ENCODE measurements at places on chromosomes 1 and 21.

- DNase-seq, result peak; percentile 75
Observed at GRCh38 chr1:8373581-8374241, 55.8 kb downstream of the SLC45A1 start.

DNA sequence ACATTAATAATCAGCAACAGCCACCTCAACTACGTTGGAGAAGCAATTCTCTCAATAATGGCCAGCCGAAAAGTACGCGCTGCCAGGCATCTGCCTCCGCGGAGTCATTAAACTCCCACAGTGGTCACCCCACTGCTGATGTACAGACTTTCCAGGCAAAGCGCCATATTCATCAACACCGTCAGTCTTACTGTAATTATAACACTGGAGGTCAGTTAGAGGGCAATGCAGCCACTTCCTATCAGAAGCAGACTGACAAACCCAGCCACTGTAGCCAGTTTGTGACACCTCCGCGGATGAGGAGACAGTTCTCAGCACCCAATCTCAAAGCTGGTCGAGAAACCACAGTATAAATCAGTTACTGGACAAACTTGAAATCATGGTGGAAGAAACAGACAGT is 93.9 kb downstream of the KIF1B start:
- no peak for DNase-seq

DNA sequence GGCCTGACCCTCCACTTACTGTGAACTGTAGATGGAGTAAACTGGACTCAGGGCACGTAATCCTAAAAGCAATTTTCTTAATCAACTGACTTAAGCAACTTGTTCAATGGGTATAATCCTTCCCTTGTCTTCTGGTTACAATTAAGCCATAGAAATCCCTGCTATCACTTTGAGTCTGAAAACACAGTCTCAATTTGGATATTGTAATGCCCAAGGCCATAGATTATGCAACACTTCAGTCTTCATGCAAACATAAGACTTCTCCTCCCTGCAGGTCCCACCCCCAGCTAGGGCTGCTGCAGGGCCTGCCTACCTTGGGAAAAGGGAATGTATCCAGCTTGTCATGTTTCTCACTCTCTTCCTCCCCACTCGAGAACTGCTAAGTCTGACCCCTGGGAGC is 6.2 kb upstream of the SLC5A9 start:
- no peak for DNase-seq

DNA sequence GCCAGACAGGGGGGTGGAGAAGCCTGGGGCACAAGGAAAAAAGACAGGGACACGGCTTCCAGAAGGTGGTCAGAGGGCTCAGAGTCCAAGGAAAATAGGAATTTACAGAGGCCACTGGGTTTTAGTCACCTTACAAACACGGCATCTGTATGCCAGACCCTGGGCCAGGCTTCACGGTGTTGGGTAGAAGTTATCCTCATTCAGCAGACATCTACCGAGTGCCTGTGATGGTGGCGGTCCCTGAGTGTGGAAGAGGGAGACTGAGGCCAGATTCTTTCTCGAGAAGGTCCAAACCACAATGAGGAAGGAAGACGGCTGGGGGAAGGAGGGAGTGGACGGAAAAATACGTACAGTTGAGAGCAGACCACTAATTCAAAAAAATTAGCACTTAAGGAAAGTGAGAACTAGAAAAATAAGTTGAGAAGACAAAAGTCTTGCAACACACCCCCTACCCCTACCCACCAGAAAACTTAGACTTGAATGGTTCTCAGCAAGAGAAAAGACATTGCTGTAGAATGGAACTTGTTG is 864 bp upstream of the BTG2 start:
- DNase-seq, result no peak

- no peak for DNase-seq
Observed at GRCh38 chr1:54361342-54361741, 44.9 kb downstream of the SSBP3 start.

- DNase-seq, result no peak
Observed at GRCh38 chr1:16293538-16293937, 56.6 kb upstream of the CPLANE2 start.

GRCh38 chr21:27406300-27407009 is 439.6 kb upstream of the ADAMTS5 start:
- DNase-seq, result no peak

GRCh38 chr1:115337276-115337632 is 795 bp downstream of the NGF start:
- no peak for DNase-seq

DNA sequence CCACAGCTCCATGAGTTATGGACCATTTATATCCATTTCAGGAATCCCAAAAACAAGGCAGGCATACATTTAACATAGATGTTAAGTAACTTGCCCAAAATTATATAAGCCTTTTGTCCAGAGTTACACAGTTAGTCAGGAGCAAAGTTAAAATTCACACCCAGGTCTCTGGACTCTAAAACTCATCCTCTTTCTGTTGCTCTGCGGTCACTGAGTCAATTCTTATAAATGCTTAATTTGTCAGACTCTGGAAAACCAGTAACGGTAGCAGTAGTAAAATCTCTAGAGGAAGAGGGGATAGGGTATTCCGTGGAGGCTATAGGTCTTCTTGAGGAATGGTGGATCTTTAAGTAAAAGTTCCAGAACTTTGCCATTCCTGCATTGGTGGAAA is 223.6 kb upstream of the JUN start:
- DNase-seq, result no peak
